ENCODE measurements at places on chromosomes 3 and 15.

- no peak for DNase-seq
These were observed 35.9 kb upstream of the TMEM115 start for GRCh38 chr3:50395070-50395860.

DNA sequence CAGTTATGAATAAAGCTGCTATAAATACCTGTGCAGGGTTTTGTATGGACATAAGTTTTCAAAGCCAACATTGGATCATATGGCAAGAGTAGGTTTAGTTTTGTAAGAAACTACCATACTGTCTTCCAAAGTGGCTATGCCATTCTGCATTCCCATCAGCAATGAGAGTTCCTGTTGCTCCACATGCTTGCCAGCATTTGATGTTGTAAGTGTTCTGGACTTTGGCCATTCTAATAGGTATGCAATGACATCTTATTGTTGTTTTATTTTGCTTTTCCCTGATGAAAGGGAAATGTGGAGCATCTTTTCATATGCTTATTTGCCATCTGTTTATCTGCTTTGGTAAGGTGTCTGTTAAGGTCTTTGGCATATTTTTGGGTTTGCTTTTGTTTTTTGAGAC is 22.2 kb upstream of the BLM start:
- DNase-seq, result no peak

DNA sequence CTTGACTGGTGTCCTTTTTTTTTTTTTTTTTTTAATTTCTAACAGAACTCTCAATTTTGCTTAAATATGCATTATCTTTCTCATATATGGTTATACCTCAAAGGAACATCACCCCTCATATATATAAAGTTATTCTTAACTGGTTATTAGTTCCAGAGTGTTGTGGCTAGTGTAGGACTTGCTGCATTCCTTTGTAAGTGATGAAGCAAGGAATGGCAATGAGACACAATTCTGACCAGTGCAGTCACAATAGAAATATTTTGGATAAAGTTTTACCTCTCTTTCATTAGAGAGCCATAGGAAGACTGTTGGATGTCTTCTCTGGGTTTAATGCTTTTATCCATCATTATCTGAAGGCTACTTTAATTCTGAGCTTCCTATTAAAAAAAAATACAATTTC is 75.5 kb upstream of the CBLB start:
- DNase-seq, result no peak

DNA sequence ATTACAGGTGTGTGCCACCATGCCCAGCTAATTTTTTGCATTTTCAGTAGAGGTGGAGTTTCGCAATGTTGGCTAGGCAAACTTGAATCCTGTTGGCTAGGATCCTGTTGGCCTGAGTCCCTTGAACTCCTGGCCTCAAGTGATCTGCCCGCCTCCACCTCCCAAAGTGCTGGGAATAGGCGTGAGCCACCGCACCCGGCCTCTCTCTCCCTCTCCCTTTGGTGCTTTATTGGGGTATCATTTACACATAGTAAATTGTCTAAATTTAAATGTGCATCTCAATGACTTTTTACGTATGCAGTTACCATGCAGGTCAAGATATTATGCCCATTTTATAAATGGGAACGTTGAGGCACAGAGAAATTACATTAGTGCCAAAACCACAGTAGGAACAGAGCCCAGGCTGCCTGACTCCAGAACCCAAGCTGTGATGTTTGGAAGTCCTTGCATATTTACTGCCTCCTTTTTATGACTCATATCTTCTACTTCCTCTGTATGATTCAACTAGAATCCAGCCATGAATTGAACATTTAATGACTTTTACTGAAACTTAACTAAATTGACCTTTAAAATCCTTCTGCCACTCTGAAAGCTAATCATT is 34.0 kb upstream of the RPP14 start:
- no peak for DNase-seq

DNA sequence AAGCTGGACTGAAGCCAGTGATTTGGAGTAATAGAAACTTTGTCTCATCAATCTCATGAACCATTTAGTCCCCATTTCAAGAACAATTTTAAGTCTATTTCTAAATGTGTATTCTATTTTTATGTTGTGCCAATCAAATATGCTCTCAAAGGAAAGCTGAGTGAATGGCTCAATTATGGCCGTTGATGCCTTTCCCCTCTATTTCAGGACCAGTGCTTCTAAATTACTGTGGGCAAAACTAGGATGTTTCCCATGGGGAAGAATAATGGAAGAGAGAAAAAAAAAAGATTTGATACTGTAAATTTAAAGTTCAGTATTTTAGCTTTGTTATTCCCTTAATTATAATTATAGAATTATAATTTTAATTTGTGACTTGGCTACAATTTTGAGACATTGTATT is 110.1 kb downstream of the CADM2 start:
- no peak for DNase-seq

DNA sequence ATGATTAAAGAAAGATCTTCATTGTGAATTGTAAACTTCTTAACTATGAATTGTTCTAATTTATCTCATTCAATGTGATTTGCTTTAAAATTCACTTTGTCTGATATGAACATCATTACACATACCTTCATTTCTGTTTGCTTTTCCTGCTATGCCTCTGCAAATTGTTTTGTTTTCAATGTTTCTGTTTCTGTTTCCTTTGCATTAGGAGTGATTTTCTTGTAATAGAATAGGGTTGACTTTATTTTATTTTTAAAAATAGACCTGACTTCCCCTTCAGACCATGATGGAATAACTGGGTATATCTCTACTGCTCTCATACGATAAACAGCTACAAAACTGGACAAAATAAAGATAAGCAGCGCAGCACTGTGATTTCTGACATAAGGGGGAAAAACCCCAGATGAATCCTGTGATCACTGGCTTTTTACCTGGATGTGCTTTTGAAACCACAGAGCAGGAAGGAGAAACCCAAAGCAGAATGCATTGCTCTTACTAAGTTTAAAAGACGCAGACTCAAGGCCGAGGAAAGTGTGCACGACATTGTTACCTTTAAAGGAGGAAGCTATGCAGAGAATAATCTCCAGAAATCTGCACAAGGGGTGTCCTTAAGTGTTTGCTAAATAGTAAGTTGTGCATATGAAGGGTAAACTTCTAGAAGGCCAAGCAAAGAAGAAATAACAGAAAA is 420.2 kb downstream of the TBC1D5 start:
- no peak for DNase-seq

DNA sequence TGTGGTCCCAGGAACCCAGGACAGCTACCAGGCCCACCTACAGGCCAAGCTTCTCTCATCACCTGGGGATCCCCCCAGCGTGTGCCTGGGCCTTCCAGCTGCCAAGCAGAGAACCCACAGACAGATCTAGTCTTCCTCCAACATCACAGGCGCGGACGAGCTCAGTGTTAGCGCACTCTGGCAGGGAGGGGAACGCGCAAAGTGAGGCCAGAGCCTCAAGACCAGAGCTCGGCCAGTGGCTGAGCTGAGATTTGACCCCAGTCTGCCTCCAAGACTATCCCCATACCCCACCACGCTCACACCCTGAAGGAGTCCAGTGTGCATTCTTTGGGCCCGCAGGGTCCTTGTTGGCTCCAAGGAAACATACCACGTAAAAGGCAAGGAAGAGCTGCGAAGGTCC is 5.1 kb downstream of the MFGE8 start:
- no peak for DNase-seq

DNA sequence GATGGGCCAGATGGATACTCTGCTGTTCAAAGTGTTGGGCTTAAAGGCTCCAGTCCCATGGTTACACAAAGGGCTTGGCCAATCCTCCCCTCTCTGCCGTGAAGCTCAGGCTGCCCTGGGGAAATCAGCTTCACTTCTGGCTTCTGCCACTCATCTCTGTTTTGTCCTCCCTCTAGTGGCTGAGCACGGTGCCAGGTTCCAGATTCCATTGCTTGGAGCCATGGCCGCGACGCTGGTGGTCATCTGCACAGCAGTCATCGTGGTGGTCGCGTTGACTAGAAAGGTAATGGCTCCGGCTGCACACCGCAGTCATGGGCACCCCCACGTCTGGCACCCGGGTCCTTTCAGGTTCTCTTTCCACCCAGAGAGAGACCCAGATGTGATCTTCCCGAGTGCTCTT is 5.6 kb downstream of the TIGIT start:
- DNase-seq, result peak; percentile 20

GRCh38 chr15:48470096-48470495 is 138.9 kb downstream of the DUT start:
- no peak for DNase-seq

- no peak for DNase-seq
These were observed 52.8 kb downstream of the FAM43A start for GRCh38 chr3:194738254-194739093.

- DNase-seq, result no peak
These were observed 52.2 kb upstream of the FAM98B start for GRCh38 chr15:38401701-38402100.

GRCh38 chr3:53642211-53642610 is 147.8 kb downstream of the CACNA1D start:
- no peak for DNase-seq

GRCh38 chr3:14143271-14144225 is 18.7 kb downstream of the TMEM43 start:
- DNase-seq, result no peak

DNA sequence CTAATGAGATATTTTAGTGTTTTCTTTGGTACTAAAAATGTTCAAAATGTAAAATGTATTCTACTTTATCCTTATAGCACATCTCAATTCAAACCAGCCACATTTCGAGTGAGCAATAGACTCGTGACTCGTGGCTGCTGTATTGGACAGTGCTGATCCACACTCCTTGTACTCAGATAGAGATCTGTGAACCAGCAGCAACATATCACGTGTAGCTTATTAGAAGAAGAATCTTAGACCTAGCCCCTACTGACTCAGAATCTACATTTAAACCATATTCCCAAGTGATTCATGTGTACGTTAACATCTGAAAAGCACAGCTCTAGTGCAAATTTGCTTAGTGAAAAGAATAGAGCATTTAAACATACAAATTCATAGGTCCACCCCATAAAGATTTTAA is 130.9 kb downstream of the IL1RAP start:
- no peak for DNase-seq

DNA sequence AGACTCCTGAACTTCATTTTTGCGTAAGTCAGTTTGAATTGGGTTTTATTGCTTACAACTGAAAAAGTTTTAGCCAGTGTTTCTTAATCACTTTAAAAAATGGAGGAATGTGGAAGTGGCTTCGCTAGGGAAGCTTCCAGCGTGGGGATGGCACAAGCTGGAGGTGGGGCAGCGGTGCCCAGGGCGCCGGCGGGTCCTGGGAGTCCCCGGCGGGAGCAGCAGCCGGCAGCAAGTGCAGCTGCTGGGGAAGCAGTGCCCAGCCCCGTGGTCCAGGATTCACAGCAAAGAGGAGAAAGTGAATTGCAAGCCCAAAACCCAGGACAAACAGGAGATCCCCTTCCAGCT is 301.8 kb upstream of the PROK2 start:
- DNase-seq, result no peak

DNA sequence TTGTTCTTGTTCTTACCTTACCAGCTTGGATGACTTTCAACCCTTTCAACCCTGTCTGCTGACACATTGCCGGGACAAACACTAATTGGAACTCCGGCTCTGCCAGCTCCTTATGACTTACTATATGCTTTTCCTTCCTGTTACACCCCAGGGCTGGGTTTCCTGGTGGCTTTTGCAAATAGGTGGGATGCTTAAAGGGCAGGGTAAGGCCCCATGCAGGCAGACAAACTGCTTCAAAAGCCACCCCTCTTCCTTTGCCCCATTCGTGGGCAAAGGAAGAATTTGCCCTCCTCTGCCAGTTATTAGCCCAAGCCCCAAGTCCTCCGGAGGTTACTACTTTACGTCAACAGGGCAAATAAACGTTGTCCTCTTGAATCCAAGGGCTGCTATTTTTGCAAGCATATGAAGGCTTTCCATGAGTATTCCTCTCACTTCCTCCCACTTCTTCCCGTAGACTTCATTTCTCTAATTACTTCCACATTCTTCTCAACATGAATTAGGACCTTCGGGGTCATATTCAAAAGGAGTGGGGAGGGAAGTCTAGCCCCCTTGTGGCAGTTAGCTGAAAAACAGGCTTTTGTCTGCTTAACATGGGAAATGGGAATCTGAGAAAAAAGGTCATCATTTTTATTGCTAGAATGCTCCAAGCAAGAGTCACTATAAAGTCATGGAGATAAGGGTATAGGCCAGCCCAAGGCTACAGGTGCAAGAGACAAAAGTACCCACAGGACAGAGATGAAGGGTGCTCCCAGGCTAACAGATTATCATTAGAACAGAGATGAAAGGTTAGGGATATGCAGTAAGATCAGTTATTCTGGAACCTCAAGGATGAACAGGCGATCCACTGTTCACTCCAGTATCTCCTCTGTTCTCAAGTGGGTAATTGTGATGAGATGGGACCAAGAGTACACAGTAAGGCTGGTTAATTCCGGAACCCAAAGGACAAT is 56.3 kb upstream of the FSTL1 start:
- DNase-seq, result no peak

GRCh38 chr3:55434789-55435188 is 52.3 kb downstream of the WNT5A start:
- no peak for DNase-seq

DNA sequence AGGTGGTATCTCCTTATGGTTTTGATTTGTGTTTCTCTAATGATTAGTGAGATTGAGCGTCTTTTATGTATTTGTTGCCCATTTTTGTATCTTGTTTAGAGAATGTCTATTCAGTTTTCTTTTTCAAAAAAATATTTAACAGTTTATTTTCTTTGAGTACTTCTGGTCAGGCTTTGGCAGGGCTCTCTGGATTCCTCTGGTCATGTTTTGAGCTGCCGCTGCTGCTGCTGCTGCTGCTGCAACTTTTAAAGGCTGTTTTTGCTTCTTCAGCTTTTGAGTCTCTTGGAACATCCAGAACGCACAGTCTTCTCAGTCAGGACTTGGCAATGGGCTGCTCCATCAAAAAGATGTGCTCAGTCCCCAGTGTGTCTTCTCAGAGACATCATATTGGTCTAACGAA is 40.1 kb downstream of the REC114 start:
- DNase-seq, result no peak

- no peak for DNase-seq
These were observed 53.8 kb downstream of the CMTM8 start for GRCh38 chr3:32292085-32292796.

DNA sequence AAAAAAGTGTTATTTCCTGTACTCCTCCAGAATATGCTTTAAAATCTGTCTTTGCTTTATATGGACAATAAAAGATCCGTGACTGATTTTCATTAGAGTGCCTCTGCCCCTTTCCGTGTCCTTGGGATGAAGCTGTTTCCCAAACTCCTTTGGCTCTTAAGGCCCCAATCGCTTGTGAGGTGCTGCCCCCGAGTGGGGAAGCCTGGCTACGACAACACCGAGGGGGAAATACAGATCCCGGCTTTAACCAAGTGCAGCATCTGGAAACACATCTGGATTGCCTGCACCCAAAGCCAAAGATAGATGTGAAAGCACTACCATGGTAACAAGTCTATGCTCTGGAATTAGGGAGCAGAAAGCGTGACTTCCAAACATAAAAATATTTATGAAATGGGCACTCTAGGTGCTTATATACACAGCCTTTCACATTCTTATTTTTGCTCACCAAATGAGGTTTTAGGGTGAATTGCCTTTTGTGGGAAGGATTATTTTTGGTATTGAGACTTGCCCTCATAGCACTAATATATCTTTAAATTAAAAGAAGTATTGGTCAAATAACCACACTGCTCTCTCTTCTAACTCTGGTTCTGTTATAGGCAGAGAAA is 40.6 kb upstream of the ADCY5 start:
- no peak for DNase-seq

- DNase-seq, result no peak
These were observed 23.1 kb downstream of the FGD5 start for GRCh38 chr3:14841836-14842235.

Data from stimulated activated CD4-positive, alpha-beta T cell treated with anti-CD3 and anti-CD28 coated beads, TNF-alpha, amount 100 ng/mL, for 4 hours (primary cell).